ENCODE measurements at places on chromosomes 5 and 9.

- no peaks in the 10 kb centered on the region for H3K36me3 ChIP-seq
- no peaks in the 10 kb centered on the region for H3K27me3 ChIP-seq
- peak; percentile 53 for DNase-seq
- peaks cover 16% of the 10 kb centered on the region for H3K4me1 ChIP-seq
Observed at GRCh38 chr5:170292179-170293104, 5.1 kb downstream of the LCP2 start.

- no peak overlapping the region for H3K4me3 ChIP-seq
- H3K27ac ChIP-seq: no peak overlapping the region
- H3K4me1 ChIP-seq: no peaks in the 10 kb centered on the region
- H3K36me3 ChIP-seq: no peaks in the 10 kb centered on the region
- DNase-seq: no peak
Observed at GRCh38 chr5:82676661-82677060, 398.5 kb upstream of the RPS23 start.

- H3K4me1 ChIP-seq: no peaks in the 10 kb centered on the region
- no peaks in the 10 kb centered on the region for H3K36me3 ChIP-seq
Observed at GRCh38 chr9:94534901-94535300, 20.0 kb upstream of the PCAT7 start.

DNA sequence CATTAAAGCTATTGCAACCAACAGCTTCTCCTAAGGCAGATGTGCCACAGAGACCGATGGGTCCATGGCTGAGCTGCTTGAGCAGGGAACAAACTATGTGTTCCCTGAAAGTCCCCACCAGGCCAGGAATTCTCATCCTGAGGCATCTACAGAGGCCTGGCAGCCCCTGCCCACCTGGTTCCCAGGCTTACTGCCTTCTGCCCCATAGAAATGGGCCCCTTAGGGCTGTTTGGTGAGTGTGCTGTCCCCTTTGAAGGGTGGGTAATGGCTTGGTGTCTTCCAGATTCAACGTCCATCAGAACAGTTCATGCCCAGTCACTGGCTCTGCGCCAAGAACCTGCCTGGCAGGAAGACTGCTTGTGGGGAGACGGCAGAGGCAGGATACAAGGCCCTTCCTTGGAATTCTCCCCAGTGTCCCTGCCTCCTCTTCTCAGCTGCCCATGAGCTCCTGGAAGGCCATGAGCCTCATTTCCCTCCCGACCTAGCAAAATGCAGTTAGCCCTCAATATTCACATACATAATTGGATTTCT lies 3.8 kb upstream of the COL27A1 start:
- H3K27ac ChIP-seq: no peak overlapping the region
- H3K27me3 ChIP-seq: no peaks in the 10 kb centered on the region
- H3K4me3 ChIP-seq: no peak overlapping the region
- H3K36me3 ChIP-seq: no peaks in the 10 kb centered on the region
- H3K4me1 ChIP-seq: no peaks in the 10 kb centered on the region
- no peak for DNase-seq

DNA sequence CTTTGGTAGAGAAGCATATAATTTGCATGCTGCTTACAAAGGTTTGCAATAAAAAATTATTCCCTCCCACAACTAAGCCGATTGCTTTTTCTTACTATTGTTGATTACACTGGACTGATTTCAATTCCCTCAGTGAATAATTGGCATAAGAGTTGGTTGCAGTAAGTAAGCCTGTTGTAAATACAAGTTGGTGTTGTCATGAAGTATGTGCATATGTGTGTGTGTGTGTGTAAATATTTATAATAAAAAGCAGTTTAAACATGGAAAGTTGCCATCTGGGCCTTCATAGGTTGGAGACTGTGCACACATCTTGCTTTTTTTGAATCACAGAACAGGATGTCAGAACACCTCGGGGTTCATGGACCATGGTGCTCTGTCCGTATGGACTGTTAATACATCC lies 131.2 kb downstream of the ATP10B start:
- no peaks in the 10 kb centered on the region for H3K36me3 ChIP-seq
- H3K27me3 ChIP-seq: no peaks in the 10 kb centered on the region
- no peak for DNase-seq
- no peak overlapping the region for H3K27ac ChIP-seq

DNA sequence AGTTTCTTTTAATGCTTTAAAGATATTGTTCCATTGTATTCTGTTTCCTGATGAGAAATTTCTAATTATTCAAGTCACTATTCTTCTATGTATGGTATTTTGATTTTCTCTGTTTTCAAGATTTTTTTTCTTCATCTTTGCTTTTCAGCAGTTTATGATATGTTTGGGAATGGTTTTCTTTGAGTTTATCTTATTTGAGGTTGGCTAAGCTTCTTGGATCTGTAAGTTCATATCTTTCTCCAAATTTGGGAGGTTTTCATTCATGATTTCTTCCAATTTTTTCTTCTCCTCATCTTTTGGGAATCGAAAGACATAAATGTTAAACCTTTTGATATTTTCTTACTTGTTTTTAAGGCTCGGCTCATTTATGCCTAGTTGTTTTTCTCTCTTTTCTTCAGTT lies 184.9 kb downstream of the ZSWIM6 start:
- no peak for DNase-seq
- no peak overlapping the region for H3K4me3 ChIP-seq
- H3K27ac ChIP-seq: no peak overlapping the region
- no peaks in the 10 kb centered on the region for H3K4me1 ChIP-seq

DNA sequence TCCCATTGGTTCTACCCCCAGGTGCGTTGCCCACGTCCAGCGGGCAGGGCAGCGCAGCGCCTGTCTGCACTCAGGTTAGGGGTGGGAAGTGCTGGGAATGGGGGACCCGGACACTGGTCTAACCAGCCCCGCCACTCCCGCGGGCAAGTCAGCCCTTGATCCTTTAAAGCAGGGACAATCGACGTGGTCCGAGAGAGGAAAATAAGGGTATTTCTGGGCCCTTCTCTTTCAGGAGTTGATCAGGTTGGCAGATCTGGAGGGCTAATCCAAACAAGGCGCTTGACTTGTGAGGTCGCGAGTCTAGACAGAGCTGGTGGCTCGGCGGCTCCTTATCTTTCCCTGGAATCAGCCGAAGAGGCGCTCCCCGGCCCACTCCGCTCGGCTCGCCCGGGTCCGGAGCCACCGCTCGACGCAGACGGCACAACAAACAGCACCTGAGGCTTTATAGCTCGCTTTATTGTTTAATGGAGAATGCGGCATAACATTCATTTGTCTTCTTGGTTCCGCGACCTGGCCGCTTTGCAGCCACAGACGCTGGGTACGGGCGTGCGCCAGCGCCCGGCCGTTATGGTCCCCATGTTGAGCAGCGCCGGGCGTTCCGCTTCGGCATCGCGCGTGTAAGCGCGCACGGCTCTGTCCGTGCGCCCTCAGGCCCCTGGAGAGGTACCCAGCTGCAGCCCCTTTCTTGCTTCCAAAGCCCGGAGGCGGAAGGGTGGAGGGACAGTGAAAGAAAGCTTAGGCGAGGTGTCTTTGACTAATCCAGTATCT lies 15.8 kb downstream of the ISL1 start:
- DNase-seq: peak; percentile 7
- no peaks in the 10 kb centered on the region for H3K4me1 ChIP-seq
- no peak overlapping the region for H3K27ac ChIP-seq
- H3K36me3 ChIP-seq: no peaks in the 10 kb centered on the region
- no peak overlapping the region for H3K4me3 ChIP-seq
- H3K27me3 ChIP-seq: no peaks in the 10 kb centered on the region

DNA sequence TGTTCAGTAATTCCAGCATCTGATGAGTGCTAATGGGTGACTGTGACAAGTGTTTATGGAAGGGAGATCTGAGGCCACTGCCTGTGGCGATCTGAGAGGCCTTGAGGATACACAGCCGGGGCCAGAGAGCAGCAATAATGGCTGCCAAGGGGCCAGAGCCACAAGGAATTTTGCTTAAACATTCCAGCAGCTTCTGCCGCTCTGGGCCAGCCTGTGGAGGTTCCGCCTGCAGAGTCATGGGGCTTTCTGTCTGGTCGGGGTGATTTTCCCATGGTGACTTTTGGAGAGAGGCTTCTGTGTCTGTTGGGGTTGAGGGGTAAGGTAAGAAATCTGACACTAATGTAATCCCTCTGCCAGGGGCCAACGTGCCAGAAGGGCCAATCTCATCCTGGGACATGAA lies 353.5 kb downstream of the ADAMTS6 start:
- H3K27me3 ChIP-seq: no peaks in the 10 kb centered on the region
- no peaks in the 10 kb centered on the region for H3K4me1 ChIP-seq
- H3K4me3 ChIP-seq: no peak overlapping the region
- H3K36me3 ChIP-seq: no peaks in the 10 kb centered on the region
